ENCODE measurements at places on chromosomes 13 and 19.

DNA sequence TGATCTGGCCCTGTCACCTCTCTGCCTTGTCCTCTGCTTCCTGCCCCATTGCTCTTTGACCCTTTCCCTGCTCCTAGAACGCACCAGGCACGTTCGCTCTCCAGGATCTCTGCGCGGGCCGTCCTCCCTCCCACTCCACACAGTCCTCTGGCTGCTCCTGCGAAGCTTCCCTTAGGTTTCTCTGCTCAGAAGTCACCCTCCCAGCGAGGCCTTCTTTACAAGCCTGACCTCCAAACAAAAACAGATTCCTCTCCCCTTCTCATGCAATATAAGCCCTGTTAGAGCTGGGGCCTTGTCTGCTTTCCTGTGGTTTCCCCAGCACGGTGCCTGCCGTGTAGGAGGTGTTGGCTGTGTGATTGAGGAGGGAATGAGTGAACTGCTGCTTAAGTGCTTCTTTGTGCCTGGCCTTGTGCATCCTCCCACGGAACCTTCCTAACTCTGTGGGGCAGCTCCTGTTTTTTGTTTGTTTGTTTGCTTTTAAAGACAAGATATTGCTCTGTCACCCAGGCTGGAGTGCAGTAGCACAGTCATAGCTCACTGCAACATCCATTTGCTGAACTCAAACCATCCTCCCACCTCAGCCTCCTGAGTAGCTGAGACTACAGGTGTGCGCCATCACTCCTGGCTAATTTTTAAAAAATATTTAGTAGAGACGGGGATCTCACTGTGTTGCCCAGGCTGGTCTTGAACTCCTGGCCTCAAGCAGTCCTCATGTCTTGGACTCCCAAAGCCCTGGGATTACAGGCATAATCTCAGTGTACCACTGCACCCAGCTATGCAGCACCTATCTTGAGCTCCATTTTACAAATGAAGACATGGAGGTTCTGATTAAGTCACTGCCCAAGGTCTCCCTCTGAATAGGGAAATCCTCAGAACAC is 82.0 kb downstream of the SIPA1L3 start:
- no peak for DNase-seq
- H3K4me3 ChIP-seq, result no peak overlapping the region
- no peak overlapping the region for H3K27ac ChIP-seq
- no peaks in the 10 kb centered on the region for H3K4me1 ChIP-seq

DNA sequence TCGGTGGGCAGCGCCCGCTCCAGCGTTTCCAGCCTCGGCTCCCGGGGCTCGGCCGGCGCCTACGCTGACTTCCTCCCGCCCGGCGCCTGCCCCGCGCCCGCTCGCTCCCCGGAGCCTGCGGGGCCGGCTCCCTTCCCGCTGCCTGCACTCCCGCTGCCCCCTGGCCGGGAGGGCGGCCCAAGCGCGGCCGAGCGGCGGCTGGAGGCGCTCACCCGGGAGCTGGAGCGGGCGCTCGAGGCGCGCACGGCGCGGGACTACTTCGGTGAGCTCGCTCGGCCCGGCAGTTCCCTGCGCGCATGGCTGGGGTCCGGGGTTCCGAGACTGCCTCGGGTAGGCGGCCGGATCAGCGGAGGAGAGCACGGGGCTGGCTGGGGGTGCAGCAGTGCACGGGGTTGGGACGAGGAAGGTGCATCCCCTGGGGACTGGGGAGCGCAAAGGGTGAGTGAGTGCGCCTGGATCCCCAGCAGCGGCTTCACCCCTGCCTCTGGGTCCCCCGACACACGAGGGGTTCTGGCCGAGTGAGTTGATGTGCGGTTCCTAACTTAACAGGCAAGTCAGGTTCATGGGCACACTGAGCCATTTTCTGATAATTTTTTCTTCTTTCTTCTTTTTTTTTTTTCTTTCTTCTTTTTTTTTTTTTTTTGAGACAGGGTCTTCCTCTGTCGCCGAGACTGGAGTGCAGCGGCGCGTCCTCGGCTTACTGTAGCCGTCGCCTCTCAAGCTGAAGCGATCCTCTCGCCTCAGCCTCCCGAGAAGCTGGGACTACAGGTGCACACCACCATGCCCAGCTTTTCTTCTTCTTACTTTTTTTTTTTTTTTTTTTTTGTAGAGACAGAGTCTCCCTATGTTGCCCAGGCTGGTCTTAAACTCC is 1.1 kb downstream of the WTIP start:
- H3K27me3 ChIP-seq, result no peaks in the 10 kb centered on the region
- peak overlapping the region; percentile 2 for H3K27ac ChIP-seq
- no peaks in the 10 kb centered on the region for H3K36me3 ChIP-seq
- H3K4me3 ChIP-seq, result peak overlapping the region; percentile 65
- peaks cover 11% of the 10 kb centered on the region for H3K4me1 ChIP-seq
- peak; percentile 51 for DNase-seq

GRCh38 chr13:51638216-51638871 is 54.1 kb downstream of the WDFY2 start:
- H3K27ac ChIP-seq, result no peak overlapping the region
- peaks cover 10% of the 10 kb centered on the region for H3K4me1 ChIP-seq
- no peaks in the 10 kb centered on the region for H3K36me3 ChIP-seq
- H3K4me3 ChIP-seq, result no peak overlapping the region
- H3K27me3 ChIP-seq, result no peaks in the 10 kb centered on the region

- no peak overlapping the region for H3K27ac ChIP-seq
- H3K36me3 ChIP-seq, result no peaks in the 10 kb centered on the region
- no peak overlapping the region for H3K4me3 ChIP-seq
- peak; percentile 57 for DNase-seq
- no peaks in the 10 kb centered on the region for H3K27me3 ChIP-seq
These were observed 897 bp upstream of the DMKN start for GRCh38 chr19:35514282-35514809.

DNA sequence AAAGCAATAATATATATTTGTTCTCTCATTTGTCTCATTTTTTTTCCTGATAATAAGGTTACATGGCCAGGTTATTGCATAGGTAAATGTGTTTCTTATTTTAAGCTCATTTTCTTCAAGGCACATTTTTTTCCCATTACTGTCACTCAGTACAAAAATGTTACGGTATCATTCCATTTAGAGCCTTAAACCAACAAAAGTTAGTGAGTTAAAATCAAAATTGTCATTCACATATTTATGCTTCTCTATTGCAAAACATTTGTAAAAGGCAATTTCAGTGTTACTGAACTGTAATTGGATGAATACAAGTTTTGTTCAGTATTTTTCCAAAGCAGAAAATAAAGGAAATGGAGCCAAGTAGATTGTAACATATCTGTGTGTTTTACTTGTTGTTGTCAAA is 117.6 kb upstream of the MAB21L1 start:
- peaks cover 3% of the 10 kb centered on the region for H3K36me3 ChIP-seq
- no peak overlapping the region for H3K4me3 ChIP-seq
- no peak for DNase-seq
- H3K27ac ChIP-seq, result no peak overlapping the region
- H3K27me3 ChIP-seq, result no peaks in the 10 kb centered on the region
- no peaks in the 10 kb centered on the region for H3K4me1 ChIP-seq

- no peaks in the 10 kb centered on the region for H3K36me3 ChIP-seq
- no peak overlapping the region for H3K27ac ChIP-seq
- H3K4me1 ChIP-seq, result no peaks in the 10 kb centered on the region
- no peaks in the 10 kb centered on the region for H3K27me3 ChIP-seq
- DNase-seq, result no peak
These were observed 17.4 kb downstream of the GPR183 start for GRCh38 chr13:99289674-99290337.

All from kidney (tissue), 22 donors.